ENCODE measurements at places on chromosomes 6 and 20.

DNA sequence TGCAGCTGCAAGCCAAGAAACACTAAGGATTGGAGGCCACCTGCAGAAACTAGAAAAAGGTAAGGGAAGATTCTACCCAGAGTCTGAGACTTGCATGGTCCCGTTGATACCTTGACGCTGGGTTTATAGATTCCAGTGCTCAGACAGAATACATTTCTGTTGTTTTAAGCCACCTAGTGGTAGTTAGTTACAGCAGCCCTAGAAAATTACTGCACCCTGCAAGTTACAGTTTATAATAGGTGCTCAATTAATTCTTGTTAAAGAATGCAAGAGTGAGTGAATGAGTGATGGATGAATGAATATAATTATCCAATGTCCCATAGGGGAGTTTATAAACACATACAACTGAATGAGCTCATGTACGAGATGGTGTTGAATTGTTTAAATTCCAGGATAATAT is 453.1 kb upstream of the SLC35B3 start:
- DNase-seq, result no peak

GRCh38 chr6:35402136-35402855 is 49.8 kb upstream of the FANCE start:
- no peak for DNase-seq

- no peak for DNase-seq
Measured at GRCh38 chr20:54608039-54608745, 132.8 kb downstream of the DOK5 start.

GRCh38 chr20:57987659-57988058 is 240.8 kb downstream of the ANKRD60 start:
- DNase-seq, result no peak
